ENCODE measurements at places on chromosomes 11 and 22.

DNA sequence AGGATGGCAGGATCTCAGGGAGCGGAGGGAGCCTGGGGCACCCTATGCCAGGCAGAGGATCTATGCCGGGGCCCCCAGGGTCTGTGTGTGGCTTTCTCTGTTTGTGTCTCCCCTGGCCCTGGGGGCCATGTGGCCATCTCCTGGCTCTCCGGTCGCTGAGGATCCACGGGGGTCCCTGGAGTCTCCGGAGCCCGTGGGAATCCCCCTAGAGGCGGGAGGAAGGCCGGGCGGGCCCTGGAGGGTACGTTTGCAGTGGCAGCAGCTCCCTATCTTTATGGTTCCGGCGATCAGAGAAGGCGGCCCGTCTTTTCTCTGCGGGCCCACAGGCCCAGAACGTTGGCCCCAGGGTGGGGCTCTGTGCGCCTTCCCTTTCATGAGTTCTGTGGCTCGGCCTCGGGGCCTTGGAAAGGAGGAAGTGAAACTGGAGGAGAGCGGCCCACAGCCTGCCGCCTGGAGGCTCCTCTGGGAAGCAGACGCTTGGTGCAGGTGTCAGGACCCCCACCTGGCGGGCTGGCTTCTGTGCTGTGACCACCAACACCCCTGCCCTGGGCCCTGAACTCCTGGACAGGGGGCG, 82.1 kb downstream of the KCNQ1 start:
- no peak for DNase-seq

DNA sequence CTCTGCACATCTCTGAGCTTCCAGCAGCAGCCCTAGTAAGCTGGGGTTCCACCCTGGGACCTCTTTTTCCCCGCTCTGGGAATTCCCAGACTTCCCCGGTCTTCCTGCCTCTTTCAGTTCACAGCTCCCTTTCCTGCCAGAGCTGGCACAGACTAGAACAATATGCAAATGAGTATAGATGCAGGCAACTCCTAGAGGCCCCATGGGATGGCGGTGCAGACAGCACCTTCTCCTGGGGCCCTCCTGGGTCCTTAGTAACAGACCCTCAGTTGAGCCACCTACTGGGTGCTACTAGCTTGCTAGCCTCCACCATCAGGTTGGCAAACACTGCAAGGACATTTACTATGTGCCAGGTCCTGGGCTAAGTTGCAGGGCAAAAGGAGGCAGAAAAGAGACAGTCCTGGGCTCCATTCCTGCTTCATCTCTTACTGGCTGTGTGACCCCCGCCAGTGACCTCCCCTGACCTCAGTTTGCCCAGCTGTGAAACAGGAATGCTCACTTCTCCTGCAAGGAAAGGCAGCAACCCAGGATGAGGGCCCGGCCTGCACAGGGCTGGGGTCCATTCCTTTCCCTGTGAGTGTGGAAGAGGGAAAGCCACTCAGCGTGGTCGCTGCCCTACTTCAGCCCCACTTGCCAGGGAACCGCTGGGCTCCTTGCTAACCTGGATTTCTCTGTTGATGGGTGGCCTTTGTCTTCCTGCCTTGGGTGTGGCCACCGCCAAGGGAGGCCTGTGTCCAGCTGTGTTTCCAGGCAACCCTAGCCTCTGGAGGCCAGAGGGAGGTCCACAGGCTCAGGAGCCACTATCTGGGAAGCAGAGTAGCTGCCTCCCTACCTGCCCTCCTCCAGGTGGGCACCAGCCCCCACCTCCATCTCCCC, 7.3 kb downstream of the RELT start:
- no peak for DNase-seq

- no peak for DNase-seq
These were observed 14.8 kb downstream of the CDC42BPG start for GRCh38 chr11:64829536-64830251.

GRCh38 chr11:126139111-126140091, 72.0 kb downstream of the RPUSD4 start:
- no peak for DNase-seq

GRCh38 chr11:102783016-102783415, 2.6 kb upstream of the MMP10 start:
- no peak for DNase-seq

- no peak for DNase-seq
These were observed 73.0 kb downstream of the ZBTB44 start for GRCh38 chr11:130241713-130242112.

DNA sequence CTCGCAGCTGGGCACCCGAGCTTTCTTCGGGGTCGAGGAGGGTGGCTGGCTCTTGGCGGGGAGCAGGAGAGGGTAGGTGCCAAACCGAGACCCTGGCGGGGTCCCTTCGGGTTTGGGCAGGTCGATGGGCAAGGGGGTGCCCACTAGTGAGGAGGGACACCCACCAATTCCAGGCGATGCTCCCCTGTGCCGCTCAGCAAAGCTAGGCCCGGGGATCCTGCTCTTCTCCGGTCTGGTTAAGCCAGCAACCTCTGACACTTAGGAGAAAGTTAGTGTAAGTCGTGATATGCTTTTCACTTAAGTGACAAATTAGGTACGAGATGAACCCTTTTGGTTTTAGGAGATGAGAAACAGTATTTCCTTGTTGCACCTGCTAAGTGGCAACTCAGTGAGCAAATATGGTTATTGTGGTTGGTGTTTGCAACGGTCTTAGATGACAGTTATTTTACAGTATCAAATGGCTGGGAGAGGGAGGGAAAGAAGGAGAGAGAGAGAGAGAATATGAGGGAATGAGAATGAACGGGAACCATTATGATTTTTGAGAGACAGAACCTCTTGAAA, 565 bp downstream of the NUCB2 start:
- DNase-seq, result no peak

GRCh38 chr11:134438542-134439537, 26.8 kb upstream of the B3GAT1 start:
- DNase-seq, result no peak

- no peak for DNase-seq
These were observed 87.3 kb downstream of the CELSR1 start for GRCh38 chr22:46449974-46450745.
